Heart left ventricle (tissue), 16 donors: ENCODE measurements at places on chromosomes 16 and 17. TPM values are rescaled to one million over a fixed set of nuclear protein-coding genes. Genes with fewer than 3 reads are reported as not detected.
A peak's percentile ranks its signal among the peaks of the same experiment; 100 is the strongest.

- DNase-seq = no peak
- no peaks in the 10 kb centered on the region for H3K4me1 ChIP-seq
- H3K4me3 ChIP-seq = no peak overlapping the region
- no peaks in the 10 kb centered on the region for H3K36me3 ChIP-seq
- peaks cover 2% of the 10 kb centered on the region for H3K27me3 ChIP-seq
Observed at GRCh38 chr17:72624652-72625051, 467.8 kb downstream of the SLC39A11 start.

DNA sequence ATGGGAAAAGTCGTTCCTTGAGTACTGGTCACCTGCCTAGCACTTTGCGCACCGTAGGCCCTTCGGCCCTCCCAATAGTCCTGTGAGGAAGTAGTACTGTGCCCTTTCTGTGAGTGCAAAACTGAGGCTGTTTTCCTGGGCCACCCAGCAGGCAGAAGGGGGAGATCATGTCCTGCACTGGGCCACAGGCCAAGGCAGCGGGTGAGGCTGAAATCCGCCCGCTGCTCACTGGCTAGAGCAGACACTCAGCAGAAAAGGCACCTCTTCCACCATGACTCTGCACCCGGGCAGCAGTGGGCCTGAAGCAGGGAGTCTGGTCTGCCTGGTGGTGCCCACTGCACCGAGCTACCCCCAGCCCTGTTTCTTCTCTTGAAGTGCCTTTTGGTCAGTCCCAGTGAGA, 20.2 kb downstream of the METTL22 start:
- H3K27ac ChIP-seq = no peak overlapping the region
- H3K4me3 ChIP-seq = no peak overlapping the region
- no peaks in the 10 kb centered on the region for H3K4me1 ChIP-seq
- H3K36me3 ChIP-seq = peaks cover 93% of the 10 kb centered on the region

- H3K27ac ChIP-seq = no peak overlapping the region
- no peak for DNase-seq
- no peaks in the 10 kb centered on the region for H3K36me3 ChIP-seq
Observed at GRCh38 chr17:34246881-34247280, 8.2 kb upstream of the CCL2 start.

DNA sequence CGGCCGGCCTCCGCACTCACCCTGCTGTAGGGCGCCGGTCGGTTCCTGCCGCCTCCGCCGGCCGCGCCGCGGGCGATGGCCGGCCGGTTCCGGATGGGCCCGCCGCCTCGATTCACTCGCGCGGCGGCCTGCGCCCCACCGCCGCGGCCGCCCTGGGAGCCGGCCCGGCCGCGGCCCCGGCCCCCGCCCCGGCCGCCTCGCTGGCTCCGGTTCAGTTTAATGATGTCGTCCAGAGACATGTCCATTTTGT, 158 bp downstream of the ALYREF start:
- DNase-seq = no peak
- H3K27me3 ChIP-seq = no peaks in the 10 kb centered on the region
- H3K4me3 ChIP-seq = peak overlapping the region; percentile 56
- peaks cover 63% of the 10 kb centered on the region for H3K36me3 ChIP-seq
- H3K27ac ChIP-seq = no peak overlapping the region

Gene IL34
- polyA plus RNA-seq = 0.82 TPM
